ENCODE measurements at places on chromosomes 2 and 18.

DNA sequence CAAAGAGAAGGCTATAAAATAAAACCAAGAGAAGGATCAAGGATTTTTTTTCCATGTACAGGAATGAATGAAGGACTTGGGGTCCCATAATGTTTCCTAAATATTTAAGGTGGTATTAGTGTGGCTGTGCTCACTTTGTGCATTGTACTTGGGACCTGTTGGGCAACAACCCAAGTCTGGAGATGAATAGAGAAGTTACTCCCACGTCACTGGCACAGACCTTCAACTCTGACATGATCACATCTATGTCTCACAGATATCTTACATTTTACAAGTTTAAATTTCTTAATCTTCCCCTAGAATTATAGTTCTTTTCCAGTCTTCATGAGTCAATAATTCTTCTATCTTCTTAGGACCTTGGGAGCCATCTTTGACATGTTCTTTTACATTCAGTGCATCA, 133.4 kb downstream of the PLCL1 start:
- DNase-seq = no peak

- DNase-seq = no peak
Observed at GRCh38 chr2:55842046-55842445, 81.5 kb downstream of the EFEMP1 start.

- no peak for DNase-seq
Observed at GRCh38 chr18:51070545-51070944, 40.5 kb downstream of the SMAD4 start.

- no peak for DNase-seq
Observed at GRCh38 chr18:23714576-23714975, 25.3 kb downstream of the LAMA3 start.

DNA sequence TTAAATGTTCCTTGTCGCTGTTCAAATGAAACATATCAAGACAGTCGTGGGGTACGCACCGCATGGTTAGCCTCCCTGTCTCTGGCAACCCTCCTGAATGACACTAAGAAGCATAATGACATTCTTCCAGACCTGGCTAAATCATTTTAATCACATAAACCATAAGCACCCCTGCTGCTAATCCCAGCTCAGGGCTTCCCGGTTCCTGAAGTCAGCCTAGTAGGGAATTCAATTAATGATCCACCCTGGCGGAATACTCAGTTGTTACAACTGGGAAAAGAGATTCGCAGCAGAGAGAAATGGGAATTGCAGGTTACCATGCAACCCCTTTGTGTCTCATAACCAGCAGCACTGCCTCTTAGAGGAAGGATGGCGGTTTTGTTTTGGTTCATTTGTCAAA, 200.8 kb upstream of the AGAP1 start:
- no peak for DNase-seq

GRCh38 chr2:44052584-44052983, 56.8 kb upstream of the LRPPRC start:
- no peak for DNase-seq

DNA sequence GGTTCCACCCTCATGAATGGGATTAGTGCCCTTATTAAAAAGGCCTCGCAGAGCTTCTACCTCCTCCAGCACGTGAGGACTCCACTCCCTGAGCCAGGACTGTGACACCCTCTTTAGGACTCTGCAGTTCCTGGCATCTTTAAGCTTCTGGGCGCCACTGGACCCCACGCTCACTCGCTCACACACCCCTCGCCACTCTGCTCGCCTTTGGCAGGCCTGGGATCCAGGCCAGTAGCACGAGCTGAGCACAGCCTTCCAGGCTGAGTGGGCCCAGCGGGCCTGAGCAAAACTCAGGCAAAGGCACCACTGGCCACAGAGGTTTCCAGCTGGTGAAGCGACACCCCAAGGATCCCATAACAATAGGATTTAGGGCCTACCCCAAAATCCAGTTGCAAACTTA, 107.9 kb upstream of the GPC1 start:
- no peak for DNase-seq

DNA sequence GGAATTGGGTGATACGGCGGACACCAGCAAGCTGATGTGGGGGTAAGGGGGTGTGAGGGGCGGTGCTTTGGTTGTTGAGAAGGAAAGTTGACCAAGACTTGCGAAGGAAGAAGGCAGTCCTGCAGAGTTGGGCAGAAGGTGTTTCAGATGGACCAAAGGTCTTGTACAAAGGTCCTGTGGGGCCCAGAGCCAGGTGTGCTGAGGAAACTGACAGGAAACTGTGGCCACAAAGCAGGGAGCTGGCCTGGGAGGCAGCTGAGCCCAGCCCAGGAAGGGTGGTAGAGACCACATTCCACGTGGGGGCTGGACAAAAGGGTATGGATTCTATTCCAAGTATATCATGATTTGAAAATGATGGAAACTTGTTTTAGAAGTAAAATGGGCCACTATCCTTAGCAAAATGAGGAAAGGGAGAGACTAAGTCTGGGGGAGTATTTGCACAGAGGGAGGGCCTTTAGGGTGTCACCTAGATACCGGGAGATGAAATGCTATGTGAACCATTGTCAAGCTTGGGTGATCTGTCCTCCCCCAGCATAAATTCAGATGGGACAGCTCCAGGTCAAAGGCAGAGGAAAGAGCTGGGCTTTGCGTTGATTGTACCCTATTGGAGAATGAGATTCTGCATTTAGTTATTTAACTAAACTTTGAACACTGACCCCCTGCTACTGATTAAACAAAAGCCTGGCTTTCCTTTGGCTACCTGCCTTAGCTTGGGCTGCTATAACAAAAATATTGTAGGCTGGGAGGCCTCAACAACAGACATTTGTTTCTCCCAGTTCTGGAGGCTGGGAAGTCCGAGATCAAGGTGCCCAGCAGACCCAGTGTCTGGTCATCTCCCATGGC, 4.3 kb upstream of the EDAR start:
- DNase-seq = no peak

DNA sequence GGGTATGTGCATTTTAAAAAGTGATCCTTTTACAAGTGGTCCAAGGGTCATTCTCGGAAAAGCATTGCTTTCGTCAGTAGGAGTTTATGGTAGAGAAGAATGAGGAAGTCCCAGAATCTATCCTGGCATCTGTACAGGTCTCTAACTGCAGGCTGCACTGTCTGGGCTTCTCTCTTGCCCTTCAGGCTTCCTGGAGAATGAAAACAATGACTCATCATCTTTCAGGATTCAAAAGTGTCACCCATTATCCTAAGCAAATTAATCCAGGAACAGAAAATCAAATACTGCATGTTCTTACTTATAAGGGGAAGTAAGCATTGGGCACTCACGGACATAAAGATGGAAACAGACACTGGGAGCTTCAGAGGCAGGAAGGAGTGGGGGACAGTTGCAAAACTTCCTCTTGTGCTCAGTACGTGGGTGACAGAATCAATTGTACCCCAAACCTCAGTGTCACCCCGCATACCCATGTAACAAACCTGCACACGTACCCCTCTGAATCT, 60.2 kb upstream of the TXNDC2 start:
- no peak for DNase-seq

DNA sequence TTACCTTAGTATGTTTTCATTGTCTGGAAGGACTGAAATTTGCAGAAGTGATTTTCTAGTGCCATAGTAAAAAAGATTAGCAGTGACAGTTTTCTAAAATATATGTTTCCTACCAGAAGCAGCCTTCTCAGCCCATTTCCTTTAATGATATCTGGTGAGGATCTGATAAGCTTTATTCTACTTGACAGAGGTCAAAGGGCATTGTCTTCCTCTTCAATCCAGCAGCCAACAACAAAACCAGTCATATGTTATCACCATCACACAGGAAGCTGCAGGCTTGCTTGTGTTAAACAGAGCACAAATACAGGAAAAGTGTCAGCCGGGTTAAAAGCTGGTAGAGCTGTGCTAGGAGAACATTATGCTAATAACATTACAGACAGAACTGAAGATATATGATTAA, 35.6 kb upstream of the ZSWIM2 start:
- DNase-seq = no peak

DNA sequence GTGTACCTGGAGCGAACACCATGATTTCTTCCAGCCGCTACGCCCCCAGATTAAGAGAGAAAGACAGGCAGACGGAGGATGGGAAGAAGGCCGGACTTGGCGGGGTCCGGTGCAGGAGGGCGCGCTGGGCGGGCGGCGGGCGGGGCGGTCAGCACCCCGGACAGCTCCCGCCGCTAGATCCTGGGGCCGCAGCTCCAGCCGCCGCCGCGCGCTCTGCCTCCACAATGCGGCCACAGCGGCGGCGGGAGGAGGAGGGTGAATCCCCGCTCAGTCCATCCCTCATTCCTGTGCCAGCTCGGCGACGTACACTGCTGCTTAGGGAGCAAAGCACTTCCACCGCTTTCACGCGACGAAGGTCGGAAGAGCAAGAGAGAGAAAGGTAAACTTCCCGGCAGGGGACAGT, at the start of gene AKAIN1:
Gene AKAIN1 (minus strand): TSS at position 226 of the 403 bp plus-strand sequence. CDS start 204 bp downstream, at position 22.
- no peak for DNase-seq

GRCh38 chr2:206192157-206192556, 32.5 kb downstream of the EEF1B2 start:
- DNase-seq = no peak

DNA sequence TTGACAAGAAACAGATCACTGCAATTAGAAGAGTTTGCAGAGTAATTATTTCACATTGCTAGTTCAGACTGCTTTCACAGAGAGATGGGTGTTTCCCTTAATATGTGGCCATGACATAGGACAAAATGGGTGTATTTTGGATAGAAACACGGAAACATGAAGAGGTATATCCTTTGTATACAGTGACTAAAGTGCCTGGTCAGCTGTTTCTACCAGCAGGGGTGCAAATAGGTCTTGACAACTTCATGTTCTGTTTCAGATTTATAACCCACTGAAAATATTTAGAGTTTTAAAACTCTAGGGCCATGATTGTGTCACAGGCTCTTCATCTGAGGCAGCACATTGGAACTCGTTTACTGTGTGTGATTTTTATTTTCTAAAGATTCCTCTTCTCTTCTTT, 357.1 kb upstream of the TNP1 start:
- DNase-seq = no peak
